ENCODE measurements at places on chromosomes 7 and 10.

DNA sequence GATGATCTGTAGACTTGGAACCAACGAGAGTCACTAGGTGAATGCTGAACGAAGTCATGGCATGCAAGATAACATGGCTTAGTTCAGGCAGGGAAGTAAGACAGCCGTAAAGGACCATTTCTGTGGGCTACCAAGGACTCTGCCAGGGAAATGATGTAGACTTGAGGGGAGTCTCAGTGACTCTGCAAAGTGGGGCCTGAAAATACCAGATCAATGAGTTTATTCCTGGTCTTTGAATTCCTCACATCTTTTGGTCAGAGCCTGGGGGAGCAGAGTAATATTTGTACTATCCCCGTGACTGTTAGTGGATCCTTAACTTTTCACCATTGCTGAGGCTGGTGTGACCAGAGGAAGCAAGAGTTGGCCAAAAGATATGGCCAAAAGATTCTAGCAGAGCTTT, 60.7 kb upstream of the INHBA start:
- no peak for DNase-seq

GRCh38 chr10:132398566-132398991, 1.6 kb downstream of the PWWP2B start:
- DNase-seq: no peak

DNA sequence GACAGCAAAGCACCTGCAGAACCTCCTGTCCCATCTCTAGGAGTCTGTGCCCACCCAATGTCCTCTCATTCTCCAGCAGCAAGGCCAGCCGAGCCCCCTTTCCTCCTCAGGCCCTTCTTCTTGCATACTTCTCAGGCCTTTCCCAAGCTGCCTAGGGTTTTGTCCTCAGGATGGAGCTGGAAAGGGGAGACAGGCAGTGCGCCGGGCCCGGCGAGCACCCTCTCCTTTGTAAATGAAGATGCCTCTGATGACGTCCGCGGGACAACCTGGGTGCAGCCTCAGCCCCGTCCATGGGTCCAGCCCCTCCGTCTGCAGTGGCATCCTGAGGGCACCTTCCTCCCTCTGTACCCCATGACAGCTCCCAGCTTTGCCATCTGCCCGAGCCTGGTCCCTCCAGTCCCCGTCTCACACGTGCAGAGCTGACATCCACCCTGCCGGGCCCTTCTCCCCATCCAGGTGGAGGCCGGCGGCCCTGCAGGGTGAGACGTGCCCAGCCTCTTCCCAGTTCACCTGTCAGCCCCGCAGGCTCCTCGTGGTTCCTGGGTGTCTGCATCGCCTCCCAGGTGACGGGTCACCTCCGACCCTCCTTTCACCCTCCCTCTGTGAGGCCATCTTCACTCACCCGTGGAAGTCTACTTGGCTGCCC, 36.4 kb downstream of the JAKMIP3 start:
- DNase-seq: no peak

- DNase-seq: no peak
Measured at GRCh38 chr7:112079673-112080072, 126.5 kb downstream of the DOCK4 start.

DNA sequence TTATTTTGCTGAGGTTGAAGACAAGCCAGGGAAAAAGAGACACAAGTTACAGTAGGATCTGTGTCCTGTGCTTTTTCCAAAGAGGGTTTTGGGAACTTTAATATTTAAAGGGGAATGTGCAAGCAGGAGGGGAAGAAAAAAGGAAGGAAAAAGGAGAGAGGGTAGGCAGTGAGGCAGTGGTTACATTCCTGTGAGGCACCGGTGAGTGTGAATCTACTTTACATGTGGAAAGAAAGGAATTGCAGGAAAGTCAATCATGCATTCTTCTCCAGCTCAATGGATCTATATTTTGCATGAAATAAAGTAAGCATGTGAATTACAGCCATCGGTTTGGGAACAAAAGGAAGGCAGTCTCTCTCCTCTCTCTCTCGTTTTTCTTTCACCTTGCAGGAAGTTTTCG, 12.6 kb upstream of the DYNC2I1 start:
- DNase-seq: no peak

GRCh38 chr7:71708710-71709109, 576.8 kb downstream of the GALNT17 start:
- DNase-seq: no peak

DNA sequence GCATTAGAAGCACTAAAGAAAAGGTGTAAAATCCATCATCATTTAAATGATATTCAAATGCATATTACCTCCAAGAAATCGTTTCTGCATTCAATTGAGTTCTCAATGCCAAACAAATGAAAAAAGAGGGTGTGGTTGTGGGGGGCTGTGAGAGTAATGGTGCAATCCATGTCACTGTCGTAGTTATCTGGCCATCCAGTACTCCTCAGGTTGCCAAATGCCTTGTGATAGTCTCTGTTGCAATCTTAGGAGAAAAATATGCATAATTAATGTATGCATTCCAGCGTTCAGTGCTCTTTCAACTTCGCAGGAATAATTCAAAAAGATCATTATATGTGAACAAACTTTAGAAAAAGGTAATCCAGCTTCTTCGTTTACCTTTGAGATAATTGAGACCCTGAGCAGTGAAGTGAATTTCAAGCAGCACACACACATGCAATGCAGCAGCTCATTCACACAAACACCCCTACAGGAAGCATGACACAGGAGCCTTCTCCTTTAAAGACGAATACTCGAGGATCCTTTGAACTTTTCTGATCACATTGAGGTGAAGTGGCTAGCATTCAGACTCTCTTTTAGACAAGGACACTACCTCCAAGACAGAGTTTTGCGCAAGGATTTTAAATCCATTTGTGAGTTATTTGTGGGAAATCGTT, 73.4 kb downstream of the OR13A1 start:
- DNase-seq: no peak

- DNase-seq: no peak
Measured at GRCh38 chr10:76149182-76149581, 717.8 kb downstream of the LRMDA start.

DNA sequence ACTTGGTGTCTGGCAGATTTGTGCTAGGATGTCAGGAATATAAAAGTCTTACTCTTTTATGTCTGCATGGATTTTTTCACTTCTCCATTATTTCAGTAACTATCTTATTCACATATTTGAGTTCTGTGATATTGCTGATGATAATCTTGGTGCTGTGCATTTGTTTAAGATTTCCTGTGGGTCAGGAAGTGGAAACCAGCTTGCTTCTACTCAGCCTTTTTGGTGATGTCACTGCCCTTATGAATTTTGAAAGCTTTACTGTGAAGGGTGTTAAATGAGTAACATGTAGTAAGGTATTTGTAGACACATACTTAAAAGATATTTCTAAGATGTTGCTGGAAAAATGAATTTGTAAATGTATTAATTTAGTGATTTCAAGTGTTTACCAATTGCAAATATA, 69.5 kb upstream of the VOPP1 start:
- no peak for DNase-seq

DNA sequence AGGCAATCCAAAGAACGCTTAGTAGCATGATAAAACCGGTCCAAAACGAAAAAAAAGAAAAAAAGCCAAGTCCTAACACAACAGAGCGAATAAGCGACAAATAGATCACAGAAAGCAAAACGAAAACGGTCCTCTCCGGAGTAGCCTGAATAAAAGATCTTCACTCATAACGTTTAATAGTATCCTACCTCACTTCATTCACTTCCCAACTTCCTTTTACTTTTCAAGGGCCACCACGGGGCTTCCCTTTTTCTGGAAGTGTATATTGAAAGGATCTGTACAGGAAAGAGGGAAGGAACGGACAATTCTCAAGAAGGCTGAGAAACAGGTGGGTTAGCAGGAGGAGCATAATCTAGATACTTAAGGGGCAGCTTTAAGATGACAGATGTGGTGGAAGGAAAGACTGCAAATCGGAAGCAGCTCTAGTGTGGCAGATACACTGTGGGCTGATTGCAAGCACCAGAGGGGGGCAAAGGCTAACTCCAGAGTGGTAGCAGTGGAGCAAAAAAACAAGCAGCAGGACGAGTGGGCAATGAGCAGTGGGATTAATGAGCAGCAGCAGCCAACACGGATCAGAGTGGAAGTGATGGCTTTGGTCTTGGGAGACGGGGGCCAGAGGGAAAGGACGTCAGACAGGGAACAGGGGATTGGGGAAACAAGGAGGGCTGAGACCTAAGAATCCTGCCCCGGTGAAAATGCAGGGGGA, 866 bp downstream of the CNOT4 start:
- DNase-seq: no peak

GRCh38 chr10:12981570-12981969, 19.9 kb downstream of the CCDC3 start:
- no peak for DNase-seq

DNA sequence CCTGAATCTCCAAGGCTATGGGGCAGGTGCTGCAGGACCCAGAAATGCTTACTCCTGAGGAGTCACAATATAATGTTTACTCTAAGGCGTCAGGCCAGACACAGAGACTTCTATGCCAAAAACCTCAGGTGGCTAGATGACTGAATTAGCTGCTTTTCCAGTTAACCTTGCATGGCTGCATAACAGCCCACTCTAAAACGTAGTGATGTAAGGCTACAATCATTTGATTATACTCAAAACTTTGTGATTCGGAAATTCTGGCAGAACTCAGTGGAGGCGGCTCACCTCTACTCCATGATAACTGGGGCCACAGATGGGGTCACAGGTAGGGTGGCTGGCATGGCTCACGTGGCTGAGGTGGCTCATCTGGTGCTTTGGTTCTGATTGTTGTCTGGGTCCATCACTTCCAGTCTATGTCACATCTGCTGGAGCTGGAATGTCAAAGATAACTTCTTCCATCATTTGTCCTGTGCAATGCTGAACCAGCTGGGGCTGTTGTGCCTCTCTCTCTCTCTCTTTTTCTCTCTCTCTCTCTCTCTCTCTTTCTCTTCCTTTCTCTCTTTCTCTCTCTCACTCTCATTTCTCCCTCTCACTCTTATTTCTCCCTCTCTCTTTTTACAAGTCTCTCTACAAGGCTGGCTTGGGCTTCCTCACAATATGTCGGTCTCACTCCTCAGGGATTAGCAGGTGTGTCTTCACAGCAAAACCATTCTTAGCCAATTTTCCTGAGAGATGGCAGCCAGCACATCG, 11.8 kb downstream of the TMEM72 start:
- no peak for DNase-seq

- no peak for DNase-seq
Measured at GRCh38 chr10:32073659-32074058, 17.4 kb upstream of the KIF5B start.

DNA sequence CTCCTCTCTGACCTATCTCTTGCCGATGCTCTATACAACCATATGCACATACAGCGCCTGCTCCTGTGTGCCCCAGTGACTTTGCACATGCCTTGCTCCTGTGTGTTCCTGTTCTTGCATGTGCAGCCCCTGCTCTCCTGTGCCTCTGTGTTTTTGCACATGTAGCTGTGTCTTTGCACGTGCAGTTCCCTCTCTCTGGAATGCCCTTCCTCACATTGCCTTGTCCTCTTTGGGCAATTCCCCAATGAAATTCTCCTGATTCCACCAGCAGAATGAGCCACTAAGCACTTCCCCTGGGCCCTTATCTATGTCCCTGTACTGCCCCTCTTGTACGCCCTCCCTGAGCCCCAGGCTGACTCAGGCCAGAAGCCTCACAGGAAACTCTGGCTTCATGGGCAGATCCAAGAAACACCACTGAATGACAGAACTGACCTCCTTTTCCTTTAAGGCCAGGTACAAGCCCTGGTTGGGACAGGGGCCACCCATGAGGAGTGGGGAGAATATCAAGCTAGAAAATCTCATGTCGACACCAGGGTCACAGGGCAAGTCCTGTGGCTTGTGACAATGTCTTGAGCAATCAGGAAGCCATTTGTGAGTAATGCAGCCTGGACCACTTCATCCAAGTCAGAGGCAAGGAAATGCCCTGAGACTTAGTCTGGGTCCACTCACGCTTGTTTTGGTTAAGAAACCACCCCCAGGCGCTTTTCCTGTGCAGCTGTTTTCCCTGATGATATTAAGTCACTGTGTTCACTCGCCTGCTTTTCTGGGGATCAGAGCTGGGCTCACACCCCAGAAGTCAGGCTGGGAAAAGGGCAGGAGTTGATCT, 1.9 kb upstream of the ARHGAP22 start:
- DNase-seq: no peak

DNA sequence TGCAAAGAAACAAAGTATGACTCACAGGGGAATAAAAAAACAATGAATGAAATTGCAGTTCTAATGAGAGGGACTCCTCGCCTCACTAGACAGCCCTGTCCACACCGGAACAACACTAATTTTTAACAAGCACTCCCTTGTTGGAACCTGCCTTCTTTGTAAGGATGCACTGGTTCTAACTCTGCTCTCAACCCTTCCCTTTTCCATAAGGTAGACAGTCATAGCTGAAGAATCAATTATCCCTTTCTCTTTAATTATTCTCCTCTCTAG, 65.1 kb downstream of the TSPAN12 start:
- no peak for DNase-seq

DNA sequence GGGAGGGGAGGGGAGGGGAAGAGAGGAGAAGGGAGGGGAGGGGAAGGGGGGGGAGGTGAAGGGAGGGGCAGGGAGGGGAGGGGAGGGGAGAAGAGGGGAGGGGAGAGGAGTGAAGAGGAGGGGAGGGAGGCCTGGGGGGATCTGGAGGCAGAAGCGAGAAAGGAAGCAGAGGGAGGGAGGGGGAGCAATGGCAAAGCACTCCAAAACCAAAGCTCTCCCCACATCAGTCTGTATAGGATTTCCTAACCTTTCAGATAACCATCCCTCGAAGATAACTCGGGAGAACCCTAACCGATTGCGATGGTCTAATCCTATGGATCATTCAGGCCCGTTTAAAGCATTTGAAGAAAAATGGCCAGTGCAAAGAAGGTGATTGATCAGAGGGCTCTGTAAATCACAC, 19.0 kb downstream of the EBF3 start:
- no peak for DNase-seq

DNA sequence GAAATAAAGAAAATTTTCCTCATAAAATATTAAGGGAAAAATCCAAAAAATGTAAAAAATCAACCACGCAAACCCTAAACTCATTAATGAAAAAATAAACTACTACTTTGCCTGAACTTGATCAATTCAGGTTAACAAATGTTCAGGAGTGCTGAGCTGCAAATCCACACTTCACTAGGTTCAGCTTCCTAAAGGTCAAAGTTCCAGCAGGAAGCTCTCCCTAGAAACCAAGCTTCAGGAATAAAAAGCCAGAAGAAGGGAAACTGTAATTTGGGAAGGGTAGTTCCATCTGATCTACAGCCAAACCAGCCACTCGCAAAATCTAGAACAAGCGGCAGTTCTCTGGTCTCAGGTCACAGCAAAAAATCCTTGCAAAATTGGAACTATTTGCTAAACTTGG, 7.8 kb upstream of the NMT2 start:
- no peak for DNase-seq

GRCh38 chr7:123901101-123901500, 23.9 kb upstream of the SPAM1 start:
- no peak for DNase-seq

DNA sequence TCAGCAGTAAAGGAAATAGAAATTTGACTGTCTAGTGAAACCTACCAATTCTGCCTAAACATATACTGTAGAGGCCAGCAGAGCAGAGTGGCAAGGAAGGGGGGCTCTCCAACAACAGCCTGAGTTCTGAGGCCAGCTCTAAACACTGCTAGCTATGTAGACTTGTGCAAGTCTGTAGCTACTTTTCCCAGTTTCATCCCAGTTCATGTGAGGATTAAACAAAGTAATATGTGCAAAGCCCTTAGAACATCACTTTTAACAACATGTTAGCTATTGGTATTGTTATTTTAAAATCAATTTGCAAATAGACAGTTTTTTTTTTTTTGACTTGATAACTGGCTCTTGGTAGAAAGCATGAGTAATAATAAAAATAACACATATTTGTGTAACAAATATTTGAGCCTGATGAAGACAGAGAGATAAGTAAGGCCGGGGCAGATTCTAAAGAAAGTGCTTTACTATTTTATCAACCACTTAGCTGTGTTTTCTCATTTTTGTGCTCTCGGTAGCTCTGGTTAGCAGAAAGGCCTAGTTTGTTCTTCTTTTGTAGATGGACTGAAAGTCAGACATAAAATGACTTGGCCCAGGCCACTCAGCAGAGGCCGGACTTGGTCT, 9.3 kb downstream of the CHST12 start:
- no peak for DNase-seq

Measured in stimulated activated CD8-positive, alpha-beta memory T cell treated with anti-CD3 and anti-CD28 coated beads, Interleukin-15, amount 100 ng/mL, for 48 hours (primary cell).